ENCODE measurements at places on chromosomes 16 and 17. TPM values are rescaled to one million over a fixed set of nuclear protein-coding genes. Genes with fewer than 3 reads are reported as not detected.

Gene VAT1L
- 28.4 TPM for polyA plus RNA-seq

Gene TBC1D16
- polyA plus RNA-seq = 12.8 TPM

Gene TEKT5
- polyA plus RNA-seq = not detected

Gene TBC1D3K
- not detected for polyA plus RNA-seq

Gene CDYL2
- 2.9 TPM for polyA plus RNA-seq

Gene KRT15
- polyA plus RNA-seq = 0.56 TPM

Data from aorta (tissue), 5 donors.